ENCODE measurements at places on chromosomes 2 and 18.
A peak's percentile ranks its signal among the peaks of the same experiment; 100 is the strongest.

DNA sequence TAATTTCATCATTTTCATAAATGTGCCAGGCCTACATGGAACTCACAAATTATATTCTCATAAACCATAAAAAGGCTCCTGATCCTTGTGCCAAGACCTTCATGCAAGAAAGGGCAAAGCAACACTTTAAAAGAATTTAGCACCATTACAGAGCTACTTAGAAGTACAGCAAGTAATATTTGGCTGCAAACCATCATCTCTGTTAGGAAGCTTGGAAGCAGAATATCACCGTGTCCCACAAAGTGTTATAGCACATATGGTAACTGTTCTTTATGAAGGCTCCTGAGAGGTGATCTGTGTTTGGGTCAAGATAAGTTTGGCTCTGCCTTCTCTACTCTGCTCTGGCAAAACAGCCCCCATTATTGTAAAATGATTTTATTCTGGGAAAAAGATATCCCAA is 59.7 kb upstream of the KCNJ3 start:
- no peak for DNase-seq

GRCh38 chr18:26510337-26510736 is 38.0 kb downstream of the KCTD1 start:
- no peak for DNase-seq

DNA sequence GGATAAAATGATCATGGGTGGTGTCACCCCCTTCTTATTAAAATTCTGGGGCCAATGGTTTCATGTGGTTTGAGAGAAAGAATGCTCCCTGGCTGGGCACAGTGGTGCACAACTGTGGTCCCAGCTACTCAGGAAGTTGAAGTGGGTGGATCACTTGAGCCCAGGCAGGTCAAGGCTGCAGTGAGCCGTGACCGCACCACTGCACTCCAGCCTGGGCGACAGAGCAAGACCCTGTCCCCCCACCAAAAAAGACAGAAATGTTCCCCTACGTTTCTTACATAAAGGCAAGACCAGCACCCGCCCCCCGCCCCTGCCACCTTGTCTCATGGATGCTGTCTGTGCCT is 53.0 kb upstream of the ID2 start:
- no peak for DNase-seq

GRCh38 chr2:102737431-102737830 is 24.4 kb upstream of the TMEM182 start:
- DNase-seq, result no peak

GRCh38 chr2:106695919-106696318 is 190.0 kb downstream of the ST6GAL2 start:
- DNase-seq, result no peak

DNA sequence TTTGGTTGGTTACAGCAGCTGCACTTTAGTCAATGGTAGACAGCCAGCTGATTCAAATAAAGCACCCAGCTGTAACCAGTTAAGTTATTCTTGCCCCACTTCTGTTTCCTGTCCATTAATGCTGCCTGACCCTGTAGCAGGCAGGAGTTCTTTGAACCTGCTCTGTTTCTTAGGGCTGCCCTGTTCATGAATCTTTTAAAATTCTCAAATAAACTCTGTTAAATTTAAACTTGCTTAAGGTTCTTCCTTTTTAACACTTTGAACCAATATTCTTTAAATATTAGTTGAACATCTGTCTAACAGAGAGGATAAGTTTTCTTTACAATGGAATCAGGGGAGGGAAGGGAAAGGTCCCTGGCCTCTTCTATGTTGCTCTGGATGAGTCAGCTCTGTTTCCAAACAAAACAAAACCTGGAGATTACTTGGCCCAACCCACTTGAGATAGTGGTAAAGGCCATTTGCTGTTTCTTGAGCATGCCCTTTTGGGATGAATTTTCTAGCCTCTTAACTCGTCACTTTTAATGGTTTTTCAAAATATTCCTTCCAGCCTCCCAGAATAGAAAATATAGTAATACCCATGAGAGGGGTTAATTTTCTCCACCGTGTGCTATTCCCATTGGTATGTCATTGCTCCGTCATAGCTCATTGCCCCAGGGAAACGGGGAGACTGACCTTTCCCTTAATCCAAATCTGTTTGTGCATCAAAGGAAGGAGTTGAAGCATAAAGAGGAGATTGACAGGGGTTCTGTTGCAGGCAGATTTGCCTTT is 112.1 kb upstream of the FHL2 start:
- no peak for DNase-seq

GRCh38 chr2:128440666-128441340 is 122.1 kb upstream of the HS6ST1 start:
- DNase-seq, result peak; percentile 5

GRCh38 chr2:190578158-190579057 is 43.9 kb upstream of the NEMP2 start:
- DNase-seq, result no peak

- DNase-seq, result no peak
Observed at GRCh38 chr2:239949537-239949936, 75.6 kb downstream of the NDUFA10 start.

DNA sequence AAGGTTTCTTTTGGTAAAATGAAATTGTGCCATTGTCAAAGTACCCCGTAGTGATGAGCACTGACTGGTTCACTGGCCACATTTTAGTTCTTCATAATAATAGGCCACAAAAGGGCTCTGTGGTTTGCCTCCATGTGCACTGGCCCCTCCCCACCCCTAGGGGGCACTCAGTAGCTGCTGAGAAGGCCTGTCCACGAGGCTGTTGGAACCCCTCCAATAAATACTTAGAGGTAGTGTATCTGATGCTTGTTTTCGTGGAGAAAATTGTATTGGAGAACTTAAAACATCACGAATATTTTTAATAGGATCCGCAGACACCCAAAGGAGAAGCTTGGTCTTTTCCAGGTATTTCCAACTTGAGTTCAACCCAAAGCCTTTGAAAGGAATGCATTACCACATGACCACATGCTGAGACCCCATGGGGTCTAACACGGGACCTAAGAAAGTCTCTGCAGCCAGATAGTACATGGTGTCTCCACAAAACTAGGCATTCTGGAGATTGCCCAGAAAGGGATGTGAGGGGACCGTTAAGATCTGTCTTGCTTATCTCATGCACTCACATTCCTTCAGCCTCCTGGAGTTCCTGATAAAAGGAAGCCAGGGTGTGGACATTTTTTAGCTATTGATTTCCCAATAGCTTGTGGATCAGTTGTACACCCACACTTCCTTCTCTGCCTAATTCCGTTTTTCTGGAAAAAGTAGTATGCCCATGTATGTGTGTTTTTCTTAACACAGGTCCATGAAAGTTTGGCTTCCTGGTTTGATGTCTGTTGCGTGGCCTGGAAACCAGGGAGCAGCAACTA is 28.5 kb upstream of the NOSTRIN start:
- no peak for DNase-seq

DNA sequence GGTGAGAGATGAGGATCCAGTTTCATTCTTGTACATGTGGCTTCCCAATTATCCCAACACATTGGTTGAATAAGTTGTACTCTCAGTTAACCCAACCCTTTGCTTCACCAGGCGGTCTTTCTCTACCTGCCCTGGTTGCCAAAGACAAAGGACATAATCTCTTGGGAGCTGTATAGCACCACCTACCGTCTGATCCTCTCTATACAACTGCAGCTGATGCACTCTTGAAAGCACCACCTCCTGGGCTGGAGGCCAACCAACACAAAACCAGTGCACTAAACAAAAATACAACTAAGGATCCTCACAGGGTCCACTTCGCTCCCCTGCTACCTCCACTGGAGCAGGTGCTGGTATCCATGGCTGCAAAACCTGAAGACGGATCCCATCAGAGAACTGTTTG is 473.6 kb upstream of the NRXN1 start:
- DNase-seq, result no peak

DNA sequence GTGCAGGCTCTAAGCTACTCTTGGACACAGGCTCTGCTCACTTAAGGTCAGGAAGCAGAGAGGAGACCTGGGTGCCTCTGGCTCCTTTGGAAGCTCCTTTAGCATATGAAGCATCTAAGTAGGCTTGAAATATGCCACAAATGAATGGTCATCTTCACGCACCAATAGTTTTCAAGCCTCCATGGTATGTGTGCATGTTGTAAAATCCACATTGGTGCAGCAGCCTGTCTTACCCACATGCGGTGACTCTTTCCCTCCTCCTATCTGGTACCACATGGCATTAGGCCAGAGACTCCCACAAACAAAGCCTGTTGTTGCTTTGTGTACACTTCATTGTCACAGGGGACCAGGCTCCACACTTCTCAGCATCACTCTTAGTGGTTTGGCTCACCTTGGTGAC is 442.2 kb upstream of the RAB12 start:
- no peak for DNase-seq

- no peak for DNase-seq
Observed at GRCh38 chr18:56306797-56307196, 331.6 kb downstream of the TXNL1 start.

- no peak for DNase-seq
Observed at GRCh38 chr2:76506538-76506937, 795.8 kb upstream of the GCFC2 start.

GRCh38 chr2:238652771-238653157 is 195.1 kb upstream of the TWIST2 start:
- DNase-seq, result no peak

GRCh38 chr18:42275949-42276730 is 321.1 kb downstream of the PIK3C3 start:
- no peak for DNase-seq

DNA sequence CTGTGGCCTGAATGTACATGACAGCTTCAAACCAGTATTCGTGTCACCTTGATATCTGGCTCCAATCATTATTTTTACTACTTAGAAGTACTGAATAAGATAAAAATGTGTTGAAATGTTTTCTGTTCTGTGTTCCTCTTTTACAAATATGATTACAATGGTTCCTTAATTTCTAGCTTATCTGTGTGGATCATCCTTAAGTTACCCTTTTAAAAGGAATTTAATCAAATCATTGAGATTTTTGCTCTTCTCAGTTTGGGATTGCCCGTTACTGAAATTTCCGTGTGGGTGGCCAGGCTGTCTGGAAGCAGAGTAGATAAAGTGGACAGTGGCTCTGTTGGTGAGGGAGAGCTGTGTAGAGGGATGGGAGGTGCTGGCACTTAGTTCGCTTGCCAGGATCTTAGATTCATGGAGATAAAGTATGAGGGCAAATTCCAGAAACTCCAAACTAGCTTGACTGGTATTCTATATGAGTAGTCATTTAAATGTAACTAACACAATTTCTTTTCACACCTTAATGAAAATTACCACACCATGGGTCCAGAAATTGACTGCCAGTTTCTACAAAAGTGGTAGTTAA is 27.4 kb upstream of the SAG start:
- no peak for DNase-seq

GRCh38 chr2:25700221-25700660 is 26.9 kb upstream of the DTNB start:
- no peak for DNase-seq

DNA sequence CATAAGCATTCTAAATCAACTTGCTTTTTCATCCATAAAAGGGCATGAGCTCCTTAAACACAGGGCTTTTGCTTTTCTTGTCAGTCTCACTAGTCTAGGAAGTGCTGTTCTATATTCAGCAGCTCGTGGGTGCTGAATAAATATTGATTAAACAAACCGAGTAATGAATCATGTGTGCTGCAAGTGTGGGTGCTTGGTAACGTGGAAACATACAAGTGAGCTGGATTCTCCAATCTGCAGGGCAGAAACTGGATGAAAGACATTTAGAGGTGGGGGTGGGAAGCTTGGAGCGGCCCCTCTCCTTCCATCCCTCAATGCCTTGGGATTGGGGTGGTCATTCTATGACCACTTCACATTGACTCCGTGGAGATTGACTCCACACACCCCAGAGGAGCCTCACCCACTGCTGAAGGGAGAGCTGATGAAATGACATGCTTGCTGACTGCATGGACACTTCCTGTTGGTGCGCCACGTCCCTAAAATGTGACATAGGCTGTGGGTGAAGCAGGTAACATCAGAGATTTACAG is 114.6 kb downstream of the DOCK10 start:
- peak; percentile 28 for DNase-seq

DNA sequence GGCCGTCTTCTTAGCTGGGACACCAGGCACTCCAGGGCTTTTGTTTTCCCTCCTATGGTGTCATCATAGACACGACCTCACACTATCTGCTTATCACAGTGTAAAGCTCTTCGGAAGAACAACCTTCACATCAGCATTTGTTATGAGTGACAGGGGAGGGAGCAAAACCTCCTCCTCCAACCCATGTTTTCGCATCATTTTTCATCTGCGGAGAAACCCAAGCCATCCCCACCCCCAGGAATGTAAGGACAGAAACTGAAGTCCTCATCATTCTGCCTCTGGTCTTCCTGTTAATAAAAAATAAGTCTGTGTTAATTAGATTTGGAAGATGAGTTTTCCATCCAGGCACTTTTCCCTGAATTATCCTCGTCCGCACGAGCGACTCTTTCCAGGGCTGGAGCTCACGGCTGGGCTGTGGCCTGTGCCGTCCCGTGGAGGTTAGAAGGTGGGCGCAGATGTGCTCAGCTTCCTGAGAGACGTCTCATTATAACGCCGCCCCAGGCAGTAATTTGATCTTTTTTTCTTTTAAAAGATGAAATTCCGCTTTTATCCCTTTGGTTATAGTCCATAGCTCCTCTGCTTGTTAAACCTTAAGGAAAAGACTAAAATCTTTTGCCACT is 101.6 kb upstream of the TMEM18 start:
- no peak for DNase-seq

DNA sequence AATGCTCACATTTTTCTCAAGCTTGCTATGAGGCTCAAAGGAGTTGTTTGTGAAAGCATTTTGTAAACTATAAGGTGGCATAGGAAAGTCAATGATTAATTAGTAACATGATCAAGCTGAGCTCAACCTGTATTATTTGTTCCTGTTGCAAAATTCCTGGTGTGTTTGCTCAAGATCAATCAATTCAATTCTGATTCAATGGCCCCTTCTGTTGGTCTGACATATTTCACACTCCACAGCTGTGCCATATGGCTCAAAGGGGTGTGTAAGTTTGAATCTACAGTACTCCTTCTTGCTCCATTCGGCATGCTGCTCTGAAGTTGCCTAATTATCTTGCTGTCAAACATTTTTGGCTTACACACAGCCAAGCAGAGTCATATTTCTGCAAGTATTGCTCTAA is 341.6 kb upstream of the LRP1B start:
- no peak for DNase-seq

DNA sequence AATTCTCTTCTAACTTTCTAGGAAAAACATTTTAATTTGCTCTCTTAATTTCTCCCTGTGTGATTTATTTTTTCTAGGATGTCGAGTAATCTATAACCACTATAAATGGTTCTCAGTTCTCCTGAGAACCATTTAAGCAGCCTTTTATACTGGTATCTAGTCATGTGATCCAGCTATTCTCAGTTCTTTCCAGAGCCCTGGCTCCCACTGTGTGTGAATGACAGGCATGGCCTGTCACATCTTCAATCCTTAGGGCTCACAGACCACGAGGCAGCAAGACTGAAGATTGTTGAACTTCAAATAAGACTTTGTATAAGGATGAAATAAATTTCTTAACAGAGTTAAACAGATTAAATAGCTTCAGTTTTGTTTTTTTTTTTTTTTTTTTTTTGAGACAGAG is 219.4 kb downstream of the HNMT start:
- no peak for DNase-seq

GRCh38 chr2:26678035-26678434 is 14.5 kb upstream of the KCNK3 start:
- DNase-seq, result no peak
